ENCODE measurements at places on chromosomes 1 and 21.

GRCh38 chr1:83555871-83556270 lies 443.1 kb downstream of the TTLL7 start:
- DNase-seq, result no peak

DNA sequence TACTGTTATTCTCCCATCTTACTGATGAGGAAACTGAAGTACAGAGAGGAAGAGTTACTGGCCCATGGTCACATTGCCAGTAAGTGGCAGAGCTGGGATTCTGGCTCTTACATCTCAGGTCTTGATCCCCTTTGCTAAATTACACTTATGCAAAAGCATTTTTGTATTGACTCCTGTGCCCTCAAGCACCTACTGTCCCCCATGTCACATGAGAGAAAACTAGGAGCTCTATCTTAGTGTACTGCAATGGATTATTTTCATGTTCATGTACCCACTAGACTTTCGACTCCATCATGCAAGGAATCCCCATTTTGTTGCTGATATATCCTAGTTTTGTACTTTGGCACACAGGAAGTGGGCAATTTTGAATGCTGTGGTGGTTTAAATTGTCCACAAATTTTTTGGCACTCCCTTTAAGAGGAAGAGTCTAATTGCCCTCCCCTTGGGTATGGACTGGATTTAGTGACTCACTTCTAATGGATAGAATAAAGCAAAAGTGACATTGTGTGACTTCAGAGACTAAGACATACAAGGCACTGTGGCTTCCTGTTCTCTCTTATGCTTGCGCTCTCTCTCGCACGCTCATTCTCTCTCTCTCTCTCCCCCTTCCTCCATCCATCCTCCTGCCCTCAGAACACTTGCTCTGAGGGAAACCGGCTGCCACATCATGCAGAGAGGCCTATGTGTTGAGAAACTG lies 43.5 kb upstream of the JAK1 start:
- DNase-seq, result peak; percentile 10

GRCh38 chr21:35352066-35352770 lies 303.1 kb upstream of the RUNX1 start:
- no peak for DNase-seq

DNA sequence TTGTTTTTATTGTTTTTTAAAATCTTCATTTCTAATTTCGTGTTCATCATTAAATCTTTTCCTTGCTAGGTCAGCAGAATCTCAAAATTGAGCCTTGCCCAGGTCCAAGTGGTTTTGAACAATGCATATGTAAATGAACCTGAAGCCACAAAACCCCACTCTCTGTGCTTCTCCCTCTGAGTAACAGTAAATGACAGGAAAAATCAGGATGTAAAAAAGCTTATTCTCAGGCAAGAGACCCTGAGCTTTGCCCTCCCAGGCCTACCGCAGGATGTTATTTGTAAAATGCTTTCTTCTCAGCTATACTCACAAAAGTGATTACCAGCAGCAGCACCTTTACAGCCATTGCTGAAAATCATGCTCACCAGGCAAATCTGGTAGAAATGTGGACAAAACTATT lies 47.6 kb downstream of the TYW3 start:
- no peak for DNase-seq

DNA sequence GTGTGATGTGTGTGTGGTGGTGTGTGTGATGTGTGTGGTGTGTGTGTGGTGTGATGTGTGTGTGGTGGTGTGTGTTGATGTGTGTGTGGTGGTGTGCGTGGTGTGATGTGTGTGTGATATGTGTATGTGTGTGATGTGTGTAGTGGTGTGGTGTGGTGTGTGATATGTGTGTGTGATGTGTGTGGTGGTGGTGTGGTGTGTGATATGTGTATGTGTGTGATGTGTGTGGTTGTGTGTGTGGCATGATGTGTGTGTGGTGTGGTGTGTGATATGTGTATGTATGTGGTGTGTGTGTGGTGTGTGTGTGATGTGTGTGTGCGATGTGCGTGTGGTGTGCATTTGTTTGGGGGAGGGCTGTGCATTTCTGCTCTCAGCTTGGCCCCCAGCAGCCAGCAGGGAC lies 7.1 kb upstream of the PCBP3 start:
- DNase-seq, result no peak

- no peak for DNase-seq
These were observed 45.4 kb downstream of the GRHL3 start for GRCh38 chr1:24364605-24364974.

GRCh38 chr1:40107290-40107959 lies 10.4 kb upstream of the PPT1 start:
- no peak for DNase-seq

DNA sequence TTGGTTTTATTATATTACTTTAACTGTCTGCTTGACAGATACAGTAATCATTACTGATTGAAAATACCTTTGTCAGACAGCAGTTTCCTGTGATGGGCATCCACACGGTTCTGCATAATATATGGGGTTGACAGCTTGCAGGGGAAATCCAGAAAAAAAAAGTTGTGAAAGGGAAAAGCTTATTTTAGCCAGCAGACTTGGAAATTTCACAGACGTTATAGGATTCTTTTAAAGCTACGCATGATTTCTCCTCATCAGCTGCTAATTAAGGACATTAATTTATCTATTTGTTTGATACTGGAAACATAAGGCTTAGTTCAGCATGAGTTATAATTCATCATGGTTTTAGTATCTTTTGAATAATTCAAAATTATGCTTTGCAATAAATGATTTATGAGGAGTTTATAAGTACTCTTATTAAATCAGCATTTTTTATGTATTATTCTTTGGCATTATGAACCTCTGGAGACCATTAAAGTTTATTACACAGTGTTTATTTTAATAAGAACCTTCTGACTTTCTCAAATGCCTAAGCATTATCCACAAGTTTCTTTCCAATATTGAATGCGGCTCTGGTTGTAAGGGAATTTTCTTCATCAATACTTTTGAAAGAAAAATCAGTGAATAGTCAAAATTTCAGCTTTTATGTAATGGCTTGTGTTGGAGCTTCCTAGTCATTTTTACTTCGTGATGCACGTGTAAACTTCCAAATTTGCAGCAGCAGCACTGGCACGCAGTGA lies 235.3 kb upstream of the KCNK2 start:
- no peak for DNase-seq

DNA sequence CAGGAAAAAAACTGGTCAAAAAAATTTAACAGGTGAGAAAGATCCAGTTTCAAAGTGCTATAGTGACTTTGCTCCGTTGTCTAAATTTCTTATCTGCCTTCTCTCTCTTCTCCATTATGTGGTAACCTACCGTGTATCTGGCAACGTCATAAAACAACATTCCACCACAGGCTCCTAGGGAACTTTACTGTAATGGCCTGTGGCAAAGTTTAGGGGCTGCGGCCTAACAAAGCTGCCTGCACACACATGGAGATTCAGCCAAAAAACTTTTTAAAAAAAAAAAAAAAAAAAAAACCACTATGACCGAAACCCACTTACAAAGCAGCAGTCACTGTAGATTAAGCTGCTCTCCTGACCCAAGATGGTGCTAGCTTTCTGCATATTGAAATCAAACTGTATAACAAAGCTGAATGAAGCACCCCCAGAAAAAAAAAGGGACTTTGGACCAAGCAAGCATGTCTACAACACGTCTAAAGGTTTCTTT lies 202.6 kb downstream of the SLC45A1 start:
- DNase-seq, result no peak

GRCh38 chr1:221448585-221449175 lies 293.2 kb downstream of the DUSP10 start:
- DNase-seq, result no peak

DNA sequence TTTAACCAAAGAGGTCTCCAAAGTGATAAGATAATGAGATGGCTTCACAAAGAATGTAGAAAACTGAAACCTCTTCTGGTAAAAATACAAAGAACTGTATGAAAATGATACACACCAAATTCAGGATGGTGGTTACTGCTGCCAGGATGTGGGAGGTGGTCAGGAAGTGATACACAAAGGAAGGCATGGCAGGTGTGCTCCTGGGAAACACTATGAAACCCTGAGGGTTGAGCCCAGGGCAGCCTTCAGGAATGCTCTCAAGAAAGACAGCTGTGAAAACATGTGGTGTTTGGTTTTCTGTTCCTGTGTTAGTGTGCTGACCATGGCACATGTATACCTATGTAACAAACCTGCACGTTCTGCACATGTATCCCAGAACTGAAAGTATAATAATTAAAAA lies 109.3 kb downstream of the NTNG1 start:
- DNase-seq, result no peak

DNA sequence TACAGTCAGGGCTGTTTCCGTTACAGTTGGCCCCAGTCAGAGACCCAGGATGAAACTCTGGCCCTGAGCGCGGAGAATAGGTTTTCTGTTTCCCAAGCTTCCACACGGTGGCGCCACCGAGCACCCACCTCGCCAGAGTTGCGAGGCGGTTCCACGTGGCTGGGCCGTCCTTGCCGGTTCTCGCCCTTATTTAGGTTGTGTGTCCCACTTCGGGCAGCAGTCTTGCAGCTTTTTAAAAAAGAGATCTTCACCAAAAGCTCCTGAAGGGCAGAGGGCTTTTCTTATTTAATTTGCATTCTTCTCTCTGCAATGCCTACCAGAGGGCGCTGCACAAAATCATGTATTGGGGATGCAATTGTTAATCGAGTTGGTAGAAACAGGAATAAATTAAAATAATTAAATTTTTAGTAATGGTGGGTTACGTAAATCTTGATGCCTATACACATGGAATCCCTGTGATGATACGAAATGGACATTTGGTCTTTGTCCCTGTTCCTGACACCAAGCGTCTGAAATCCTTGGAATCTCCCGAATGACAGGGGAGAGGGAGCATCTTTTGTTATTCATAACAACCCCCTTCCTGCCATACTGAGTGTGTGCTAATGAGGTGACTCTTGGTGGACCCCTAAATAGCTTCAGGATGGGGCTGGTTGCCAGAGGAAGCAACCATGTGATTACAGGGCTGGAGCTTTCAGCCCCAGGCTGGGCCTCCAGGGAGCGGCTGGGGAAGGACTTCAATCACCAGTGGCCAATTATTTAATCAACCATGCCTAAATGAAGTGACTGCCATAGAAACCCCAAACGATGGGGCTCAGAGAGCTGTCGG lies 5.6 kb upstream of the S100A7 start:
- DNase-seq, result peak; percentile 58

GRCh38 chr1:1254667-1254998 lies 8.1 kb upstream of the C1QTNF12 start:
- no peak for DNase-seq

DNA sequence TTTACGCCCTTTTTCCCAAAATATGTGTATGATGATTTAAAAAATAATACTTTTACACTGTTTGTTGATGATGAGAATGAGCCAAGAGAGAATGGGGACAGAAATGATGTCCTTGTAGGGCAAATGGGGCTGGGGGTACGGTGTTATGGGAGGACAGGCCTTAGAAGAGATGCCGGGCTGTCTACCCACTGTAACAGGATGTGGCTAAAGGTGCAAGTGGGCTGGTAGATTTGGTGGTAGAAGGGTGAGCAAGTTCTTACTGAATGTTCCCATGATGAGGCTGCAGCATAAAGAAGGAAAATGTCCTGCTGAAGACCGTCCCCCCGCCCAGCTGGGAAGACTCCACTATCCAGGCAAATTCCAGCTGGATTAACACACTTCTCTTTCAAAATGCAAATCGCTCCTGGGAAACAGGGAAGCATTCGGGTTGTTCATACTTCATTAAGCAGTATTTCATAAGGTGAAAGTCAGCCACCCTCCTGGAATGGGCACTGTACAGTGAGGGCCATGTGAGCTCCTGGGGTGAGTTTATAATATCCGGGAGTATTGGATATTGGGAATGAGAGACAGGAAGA lies 14.0 kb downstream of the GPA33 start:
- DNase-seq, result peak; percentile 21

DNA sequence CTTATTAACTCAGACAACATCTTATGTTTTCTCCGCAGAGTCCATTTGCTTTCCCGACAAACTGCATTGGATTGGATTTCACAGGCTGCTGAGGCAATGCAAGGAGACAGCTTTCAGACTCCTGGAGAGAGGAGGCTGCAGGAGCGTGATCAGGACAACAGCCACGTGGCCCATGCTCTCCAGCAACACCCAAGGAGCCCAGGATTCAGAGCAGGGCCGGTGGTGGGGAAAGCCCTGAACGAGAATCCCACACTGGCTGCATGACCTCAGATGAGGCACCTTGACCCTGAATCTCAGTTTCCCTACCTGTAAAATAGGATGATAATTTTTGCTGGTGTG lies 78.3 kb upstream of the NFASC start:
- no peak for DNase-seq

DNA sequence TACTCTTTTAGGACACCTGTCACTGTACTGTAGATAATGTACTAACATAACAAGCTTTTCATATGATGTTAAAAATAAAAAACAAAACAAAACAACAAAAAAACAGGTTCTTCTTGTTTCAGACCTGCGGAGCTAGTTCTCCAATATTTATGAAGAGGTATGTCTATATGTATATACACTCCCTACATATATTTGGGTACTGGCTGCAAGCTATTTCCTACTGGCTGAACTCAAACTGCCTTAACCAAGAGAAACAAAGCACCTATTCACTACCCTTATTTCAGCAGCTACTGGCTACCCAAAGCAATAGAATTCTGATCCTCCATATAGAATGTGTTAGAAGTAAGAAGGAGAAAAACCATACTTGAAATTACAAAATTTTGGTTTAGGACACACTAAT lies 73.5 kb downstream of the ABL2 start:
- DNase-seq, result no peak

Measured in CD4-positive, alpha-beta T cell treated with Interleukin-10 for 1 hour (primary cell).